ENCODE measurements at places on chromosomes 16 and 17.

DNA sequence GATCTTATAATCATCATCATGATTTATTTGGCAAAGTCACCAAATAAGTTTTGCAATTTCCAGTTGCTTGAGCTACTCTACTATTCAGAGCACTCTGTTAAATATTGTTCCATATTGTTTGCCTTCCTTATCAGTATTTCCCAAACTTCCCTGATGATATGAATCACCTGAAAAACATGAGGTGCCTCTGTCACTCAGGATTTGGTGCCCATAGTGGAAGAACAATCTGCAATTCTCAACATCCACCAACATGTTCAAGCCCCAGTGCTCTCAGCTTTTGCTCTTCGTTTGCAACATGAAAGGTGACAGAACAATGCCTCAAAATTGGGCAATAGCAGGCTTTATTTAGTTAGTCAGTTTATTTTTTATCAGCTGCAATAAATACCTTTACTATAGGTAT, 28.6 kb upstream of the WSB1 start:
- DNase-seq: no peak

DNA sequence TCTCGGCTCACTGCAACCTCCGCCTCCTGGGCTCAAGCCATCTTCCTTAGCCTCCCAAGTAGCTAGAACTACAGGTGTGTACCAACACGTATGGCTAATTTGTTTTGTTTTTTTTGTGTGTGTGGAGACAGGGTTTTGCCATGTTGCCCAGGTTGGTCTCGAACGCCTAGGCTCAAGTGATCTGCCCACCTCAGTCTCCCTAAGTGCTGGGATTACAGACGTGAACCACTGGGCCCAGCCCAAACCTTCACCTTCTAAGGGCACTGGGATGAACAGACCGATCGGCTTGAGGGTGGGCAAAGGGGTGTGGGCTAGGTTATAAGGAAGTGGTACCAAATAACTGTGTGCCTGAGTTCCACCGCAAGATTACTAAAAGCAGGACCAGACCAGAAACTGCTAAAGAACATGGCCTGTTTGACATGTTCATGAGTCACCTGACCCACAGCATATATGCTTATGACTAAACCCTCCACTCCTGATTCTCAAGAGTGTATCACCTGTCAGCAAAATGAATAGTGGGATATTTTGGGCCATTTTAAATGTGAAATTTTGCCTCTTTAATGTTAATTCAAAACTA, 8.1 kb downstream of the TMEM97 start:
- DNase-seq: no peak

GRCh38 chr17:45052052-45052772, 780 bp upstream of the DCAKD start:
- DNase-seq: no peak

- DNase-seq: no peak
Observed at GRCh38 chr16:559411-560203, 587 bp upstream of the PRR35 start.

DNA sequence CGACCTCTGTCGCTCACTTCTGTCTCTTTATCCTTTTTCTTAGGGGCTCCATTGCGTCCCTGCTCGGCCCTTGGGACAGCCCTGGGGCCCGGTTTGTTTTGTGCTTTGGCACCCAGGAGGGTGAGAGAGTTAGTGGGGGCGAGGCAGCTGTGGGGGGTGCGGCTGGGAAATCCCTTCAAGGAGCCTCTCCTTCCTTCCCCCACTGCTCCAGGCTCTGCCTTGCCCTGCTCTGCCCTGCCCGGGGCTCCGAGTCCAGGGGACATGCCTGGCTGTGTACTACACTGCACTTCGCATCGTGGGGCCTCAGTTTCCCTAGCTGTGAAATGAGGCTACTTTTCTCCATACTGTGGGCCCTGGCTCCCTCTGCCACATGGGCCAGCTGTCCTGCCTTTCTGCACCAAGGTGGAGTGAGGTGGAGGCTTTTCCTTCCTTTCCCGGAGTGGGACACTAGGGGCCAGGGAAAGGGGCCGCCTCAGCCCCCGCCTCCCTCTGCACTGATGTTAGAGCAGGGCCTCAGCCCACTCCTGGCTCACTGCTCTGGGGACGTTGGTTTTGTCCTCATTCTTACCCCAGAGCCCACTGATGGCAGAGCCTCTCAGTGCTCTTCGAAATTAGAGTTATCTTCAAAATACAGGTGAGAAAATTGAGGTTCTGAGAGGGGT, 980 bp downstream of the LLGL1 start:
- no peak for DNase-seq

- no peak for DNase-seq
Observed at GRCh38 chr17:28725166-28725659, 820 bp downstream of the TLCD1 start.

DNA sequence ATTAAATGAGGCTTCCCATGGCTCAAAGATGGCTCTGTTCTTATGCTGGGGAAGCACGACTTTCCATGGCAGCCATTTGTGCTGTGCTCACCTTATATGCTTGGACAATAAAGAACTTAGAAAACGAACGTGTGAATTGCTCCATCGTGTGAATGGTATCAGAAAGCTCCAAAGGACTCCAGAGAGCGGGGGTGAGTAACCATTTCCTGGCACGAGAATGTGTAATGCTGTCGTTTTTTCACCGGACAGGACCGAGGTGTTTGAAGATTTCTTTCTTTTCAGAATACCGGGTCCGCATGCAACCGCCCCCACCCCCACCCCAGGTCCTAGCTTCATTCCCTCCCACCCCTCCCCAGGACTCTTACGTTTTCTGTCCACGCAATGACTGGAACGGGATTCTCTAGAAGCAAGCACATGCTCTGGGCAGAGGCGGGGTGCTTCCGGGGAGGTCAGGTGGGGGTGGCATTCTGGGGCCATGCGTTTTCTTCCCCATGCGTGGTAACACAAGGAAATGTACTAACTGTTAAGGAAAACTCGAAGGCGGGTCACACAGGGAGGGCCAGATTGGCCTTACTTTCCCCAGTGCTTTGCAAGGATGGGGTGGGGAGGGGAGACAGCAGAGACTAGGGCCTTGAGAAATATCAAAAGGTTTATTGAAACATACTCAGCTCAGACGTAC, 26.2 kb downstream of the GPRC5B start:
- DNase-seq: no peak

- no peak for DNase-seq
Observed at GRCh38 chr17:13665872-13666635, 64.3 kb upstream of the HS3ST3A1 start.

GRCh38 chr16:1862394-1862793, 9.6 kb downstream of the MEIOB start:
- no peak for DNase-seq

GRCh38 chr17:49756323-49757150, 7.4 kb downstream of the FAM117A start:
- DNase-seq: no peak

- no peak for DNase-seq
Observed at GRCh38 chr17:40122136-40122998, 596 bp downstream of the MSL1 start.

DNA sequence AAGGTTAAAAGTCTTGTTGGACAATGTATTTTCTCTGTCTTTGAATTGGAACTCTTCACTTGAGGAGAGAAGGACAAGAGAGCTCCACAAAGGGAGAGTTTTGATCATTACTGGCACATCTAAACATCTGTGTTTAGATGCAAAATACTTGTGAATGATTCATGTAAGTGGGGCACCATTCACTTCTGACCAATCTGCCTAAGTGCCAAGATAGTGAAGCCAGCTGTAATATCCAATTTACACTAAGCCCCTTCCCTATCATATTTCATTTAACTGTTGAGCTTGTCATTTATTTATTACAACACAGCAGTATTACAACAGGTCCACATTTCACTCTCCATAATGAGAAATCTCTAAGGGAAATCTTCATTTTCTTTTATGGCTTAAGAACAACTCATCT, 832.3 kb upstream of the GOT2 start:
- no peak for DNase-seq

DNA sequence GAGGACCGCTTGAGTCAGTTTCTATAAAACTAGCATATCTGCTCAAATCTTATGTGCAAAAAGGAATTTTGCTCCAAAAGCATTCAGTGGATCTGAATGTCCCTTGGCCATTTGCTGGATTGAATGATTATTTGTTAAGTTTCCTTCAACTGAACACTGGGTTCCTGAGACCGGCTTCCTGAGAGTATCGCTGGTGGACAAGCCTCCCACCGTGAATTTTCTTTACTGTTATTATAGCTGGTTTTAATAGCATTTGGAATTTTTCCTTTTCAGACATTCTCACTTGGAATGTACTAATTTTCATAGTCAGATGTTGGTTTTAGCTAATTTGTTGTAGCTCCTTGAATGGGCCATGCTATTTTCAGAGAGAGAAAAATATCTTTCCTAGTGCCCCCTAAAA, 9.8 kb upstream of the MYOCD start:
- DNase-seq: no peak

- no peak for DNase-seq
Observed at GRCh38 chr16:3669082-3669481, 14.6 kb downstream of the DNASE1 start.

DNA sequence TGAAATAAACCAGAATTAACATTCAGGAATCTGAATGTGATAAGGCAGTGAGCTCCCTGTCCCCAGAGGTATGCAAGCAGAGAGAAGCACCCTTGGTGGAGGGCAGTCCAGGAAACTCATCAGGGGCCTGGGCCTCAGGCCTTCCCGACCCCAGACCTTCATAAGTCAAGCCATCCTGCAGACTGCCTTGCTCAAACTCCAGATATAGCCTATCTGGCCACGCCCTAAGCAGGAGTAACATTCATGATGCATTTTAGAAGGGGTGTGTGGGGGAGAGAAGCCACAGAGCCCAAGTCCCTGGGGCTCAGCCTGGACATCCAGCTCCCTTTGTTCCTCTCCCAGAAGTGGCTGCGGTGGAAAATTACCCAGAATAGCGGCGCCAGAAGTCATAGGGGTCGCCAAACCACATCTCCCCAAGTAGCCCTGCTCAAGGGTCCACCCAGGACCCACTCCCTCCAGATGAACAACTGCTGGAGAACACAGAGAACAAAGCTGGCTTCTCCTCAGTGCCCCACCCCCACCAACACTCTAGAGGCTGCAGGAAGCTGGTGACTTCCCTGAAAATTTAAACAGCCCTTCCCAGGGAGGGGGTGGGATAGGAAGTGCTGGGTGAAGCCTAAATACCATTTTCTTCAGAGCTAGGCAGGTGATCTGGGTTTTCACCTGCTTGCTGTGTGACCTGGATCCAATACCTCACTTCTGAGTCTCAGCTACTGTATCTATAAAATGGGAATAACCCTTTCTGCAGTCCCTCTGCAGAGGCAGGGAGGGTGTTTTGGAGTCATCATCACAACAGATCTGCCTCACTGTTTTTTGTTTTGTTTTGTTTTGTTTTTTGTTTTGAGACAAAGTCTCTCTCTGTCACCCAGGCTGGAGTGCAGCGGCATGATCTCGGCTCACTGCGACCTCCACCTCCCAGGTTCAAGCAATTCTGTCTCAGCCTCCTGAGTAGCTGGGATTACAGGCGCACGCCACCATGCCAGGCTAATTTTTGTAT, 1.5 kb upstream of the SREBF1 start:
- no peak for DNase-seq

DNA sequence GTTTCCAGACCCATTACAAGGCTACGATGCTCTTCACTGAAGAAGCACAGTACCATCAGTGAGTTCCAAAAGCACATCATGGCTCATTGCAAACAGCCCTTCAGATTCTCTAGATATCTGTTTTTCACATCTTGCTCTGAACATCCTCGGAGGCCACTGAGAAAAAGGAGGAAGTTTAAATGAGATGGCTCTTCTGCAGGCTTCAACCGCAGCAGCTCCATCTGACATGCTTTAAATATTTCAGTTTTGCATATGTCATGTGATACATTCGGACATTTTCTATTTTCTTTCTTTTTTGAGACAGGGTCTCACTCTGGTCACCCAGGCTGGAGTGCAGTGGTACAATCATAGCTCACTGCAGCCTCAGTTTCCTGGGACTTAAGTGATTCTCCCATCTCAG, 396.8 kb downstream of the NPIPA8 start:
- DNase-seq: no peak

DNA sequence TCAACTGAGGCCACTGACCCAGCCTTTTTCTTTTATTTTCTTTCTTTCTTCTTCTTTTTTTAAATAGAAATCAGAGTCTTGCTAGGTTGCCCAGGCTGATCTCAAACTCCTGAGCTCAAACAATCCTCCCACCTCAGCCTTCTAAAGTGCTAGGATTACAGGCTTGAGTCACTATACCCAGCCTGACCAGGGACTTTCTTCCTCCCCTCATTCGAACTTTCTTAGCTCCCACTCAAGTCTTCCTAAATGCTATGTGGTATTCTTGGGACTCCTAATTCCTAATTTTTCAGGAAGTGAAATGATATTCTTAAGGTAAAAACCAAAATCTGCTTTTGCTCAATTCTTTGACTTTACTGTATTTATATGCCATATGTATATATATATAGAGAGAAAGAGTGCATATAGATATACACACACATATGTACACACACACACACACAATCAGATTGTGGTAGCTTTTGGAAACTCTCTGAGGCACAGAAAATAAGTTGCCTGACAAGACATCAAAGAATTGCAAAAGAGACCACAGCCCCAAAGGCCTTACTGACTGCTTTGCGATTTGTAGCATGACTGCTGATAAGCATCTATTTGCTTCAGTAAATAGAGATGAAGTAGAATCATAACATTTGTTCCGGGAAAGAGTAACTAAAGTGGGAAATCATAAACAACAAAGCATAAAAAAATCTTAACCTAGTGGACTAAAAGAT, 9.5 kb upstream of the AMZ2 start:
- DNase-seq: no peak

Data from AG04450 (cell line).